ENCODE measurements at places on chromosomes 6 and 20.
A peak's percentile ranks its signal among the peaks of the same experiment; 100 is the strongest.

GRCh38 chr6:45722876-45723275 lies 292.8 kb downstream of the CLIC5 start:
- no peak for DNase-seq

DNA sequence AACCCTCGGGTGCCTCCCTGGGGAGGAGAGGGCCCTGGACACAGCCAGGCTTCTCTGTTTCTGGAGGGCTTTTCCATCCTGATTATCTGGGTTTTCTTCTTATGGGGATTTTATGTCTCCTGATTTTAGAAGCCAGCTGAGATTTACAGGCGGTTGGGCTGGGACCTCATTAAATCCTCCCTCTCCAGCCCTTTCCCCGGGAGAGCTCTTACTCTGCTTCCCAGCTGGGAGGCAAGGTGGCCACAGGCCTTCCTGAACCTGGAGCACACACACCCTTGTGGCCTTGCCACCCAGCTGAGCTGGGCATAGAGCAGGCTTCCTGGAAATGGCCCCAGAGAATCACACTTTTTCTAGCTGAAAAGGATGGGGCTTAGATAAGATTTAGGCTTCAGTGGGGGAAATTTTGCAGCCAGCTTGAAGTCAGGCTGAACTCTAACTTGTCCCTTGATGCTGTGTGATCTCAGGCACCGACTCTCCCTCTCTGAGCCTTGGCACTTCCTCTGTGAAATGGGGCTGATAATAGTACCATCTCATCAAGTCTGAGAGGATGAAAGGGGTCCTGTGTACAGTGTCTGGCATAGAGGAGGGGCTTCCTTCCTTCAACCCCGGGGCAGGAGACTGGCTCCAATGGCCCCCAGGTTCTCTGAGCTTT lies 16.6 kb downstream of the VSTM2L start:
- no peak for DNase-seq

GRCh38 chr6:146212781-146213180 lies 183.9 kb downstream of the GRM1 start:
- no peak for DNase-seq

DNA sequence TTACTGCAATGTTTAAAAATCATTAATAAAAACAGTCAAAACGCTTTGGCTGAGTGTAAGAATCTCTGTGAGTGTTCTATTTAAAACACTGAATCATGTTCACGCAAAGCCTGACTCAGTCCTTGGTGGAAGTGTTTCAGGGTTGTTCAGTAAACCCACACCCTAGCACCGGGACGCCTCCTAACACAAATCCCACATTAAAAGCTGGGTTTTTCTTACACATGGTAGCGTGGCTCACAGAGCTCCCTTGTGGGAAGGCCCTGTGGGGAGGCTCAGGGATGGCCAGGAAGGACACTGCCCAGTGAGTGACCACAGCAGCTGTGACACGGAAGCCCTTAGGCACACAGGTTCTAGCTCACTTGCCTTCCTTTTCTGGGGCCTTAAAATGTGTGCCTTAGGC lies 80.2 kb downstream of the GMPR start:
- no peak for DNase-seq

- no peak for DNase-seq
Observed at GRCh38 chr6:125212377-125212776, 58.8 kb downstream of the TPD52L1 start.

GRCh38 chr6:127117979-127118297 lies 533 bp upstream of the RSPO3 start:
- no peak for DNase-seq

DNA sequence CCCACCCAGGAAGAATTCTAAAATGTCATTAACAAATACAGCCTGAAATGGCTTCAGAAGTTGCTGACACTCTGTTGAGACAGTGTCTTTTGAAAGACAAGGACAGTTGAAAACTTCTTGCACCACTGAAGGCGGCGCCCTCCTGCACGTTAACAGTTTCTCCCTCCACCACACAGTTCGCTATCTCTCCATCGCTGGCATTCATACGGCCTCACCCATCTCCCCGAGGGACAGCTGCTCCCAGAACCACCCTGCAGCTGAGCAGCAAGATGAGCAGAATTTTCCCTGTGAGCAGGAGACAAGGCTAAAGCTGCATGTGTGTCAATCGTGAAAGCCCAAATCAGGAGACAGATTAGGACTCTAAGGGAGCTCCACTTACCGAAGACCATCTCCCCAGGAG lies 113.3 kb downstream of the LY86 start:
- no peak for DNase-seq

DNA sequence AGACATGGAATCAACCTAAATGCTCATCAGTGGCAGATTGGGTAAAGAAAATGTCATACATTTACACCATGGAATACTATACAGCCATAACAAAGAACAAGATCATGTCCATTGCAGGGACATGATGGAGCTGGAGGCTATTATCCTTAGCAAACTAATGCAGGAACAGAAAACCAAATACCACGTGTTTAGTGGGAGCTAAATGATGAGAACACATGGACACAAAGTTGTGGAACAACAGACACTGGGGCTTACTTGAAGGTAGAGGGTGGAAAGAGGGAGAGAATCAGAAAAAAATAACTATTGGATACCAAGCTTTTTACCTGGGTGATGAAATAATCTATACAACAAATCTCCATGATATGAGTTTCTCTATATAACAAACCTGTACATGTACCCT lies 701.3 kb downstream of the TBC1D32 start:
- DNase-seq: no peak

DNA sequence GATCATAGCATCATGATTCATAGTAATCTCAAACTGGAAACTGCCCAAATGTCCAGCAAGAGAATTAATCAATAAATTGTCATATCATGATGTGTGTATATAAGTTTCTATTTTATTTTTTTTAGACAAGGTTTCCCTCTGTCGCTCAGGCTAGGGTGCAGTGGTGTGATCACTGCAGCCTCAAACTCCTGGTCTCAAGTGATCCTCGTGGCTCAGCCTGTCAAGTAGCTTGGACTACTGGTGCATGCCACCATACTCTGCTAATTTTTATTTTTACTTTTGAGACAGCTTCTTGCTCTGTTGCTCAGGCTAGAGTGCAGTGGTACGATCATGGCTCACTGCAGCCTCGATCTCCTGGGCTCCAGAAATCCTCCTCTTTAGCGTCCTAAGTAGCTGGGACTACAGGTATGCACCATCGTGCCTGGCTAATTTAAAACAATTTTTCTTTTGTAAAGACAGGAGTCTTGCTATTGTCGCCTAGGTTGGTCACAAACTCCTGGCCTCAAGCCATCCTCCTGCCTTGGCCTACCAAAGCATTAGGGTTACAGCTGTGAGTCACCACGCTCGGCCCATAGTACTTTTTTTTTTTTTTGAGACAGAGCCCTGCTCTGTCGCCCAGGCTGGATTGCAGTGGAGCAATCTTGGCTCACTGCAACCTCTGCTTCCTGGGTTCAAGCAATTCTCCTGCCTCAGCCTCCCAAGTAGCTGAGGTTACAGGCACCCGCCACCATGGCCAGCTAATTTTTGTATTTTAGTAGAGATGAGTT lies 8.7 kb upstream of the ATRN start:
- DNase-seq: no peak

DNA sequence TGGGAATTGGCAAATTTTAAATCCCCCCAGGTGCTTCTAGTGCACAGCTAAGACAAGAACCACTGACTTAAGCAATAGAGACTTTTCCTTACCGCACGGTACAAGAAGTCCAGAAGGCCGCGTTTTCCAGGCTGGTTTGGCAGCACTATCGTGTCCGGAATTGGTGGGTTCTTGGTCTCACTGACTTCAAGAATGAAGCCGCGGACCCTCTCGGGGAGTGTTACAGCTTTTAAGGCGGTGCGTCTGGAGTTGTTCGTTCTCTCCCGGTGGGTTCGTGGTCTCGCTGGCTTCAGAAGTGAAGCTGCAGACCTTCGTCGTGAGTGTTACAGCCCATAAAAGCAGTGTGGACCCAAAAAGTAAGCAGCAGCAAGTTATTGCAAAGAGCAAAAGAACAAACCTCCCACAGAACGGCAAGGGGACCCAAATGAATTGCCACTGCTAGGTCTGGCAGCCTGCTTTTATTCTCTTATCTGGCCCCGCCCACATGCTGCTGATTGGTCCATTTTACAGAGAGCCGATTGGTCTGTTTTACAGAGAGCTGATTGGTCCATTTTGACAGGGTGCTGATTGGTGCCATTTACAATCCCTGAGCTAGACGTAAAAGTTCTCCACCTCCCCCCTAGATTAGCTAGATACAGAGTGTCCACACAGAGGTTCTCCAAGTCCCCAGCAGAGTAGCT lies 264.5 kb downstream of the PREX1 start:
- DNase-seq: no peak

DNA sequence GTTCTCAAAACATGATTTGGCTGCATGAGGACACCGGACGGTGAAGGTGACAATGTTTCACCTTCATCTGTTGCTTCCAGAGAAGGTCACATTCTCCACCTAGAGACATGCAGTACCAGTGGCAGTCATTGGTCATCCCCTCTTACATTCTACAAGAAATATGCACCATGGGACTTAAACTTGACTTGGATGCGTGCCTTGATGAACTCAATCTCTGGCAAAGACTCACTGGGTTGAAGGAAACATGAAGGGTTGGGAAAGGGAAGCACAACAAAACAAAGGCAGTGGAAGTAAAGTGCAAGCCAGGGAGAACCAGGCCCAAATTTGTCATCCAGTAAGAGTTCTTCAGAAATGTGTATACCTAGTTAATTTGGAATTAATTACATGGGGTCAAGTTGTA lies 39.4 kb upstream of the ARMH2 start:
- DNase-seq: no peak

DNA sequence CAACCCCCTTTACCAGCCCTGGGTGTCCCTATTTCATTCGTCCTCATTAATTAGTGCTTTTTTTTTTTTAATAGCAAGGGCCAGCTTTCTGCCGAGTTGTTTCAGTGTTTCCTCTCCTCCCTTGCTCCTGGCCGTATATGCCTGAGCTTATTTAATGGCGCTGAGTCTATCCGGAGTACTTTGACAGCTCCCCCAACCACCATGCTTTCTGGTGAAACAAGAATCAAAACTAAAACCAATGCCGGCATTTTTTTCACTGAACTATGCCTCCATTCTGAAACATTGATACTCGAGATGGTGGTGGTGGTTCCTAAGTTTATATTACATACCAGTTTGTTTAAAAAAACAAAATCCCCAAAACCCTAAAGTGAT lies 1.2 kb downstream of the DCBLD1 start:
- peak; percentile 32 for DNase-seq

DNA sequence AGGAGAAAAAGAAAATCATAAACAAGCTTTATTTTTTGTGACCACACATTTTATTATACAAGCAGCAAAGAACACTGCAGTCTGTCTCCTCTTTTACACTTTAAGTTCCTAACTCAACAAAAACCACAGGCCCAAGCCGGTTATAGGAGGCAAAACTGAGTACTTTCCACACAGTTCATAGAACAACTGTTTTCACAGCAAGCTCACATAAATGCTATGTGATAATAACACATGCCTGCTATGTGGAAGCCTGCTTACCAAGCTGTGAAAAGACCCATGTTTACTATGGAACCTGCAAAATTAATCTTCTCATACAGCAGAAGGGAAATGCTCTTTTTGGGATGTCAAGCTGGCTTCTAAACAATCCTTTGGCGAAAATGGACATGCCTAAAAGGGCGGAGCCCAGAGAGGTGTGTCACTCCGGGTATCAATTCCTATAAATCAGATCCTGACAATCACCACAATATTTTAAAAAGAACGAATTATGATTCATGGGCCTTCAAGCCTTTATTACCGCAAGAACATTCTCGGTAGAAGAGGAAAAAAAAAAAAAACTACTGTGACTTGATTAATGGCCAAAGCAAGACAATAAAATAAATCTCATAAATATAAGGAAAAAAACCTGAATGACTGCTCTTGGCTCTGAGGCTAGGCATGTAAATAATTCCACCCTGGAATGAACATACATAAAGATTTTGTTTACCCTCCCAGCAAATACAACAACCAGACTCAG lies 2.6 kb downstream of the TRERF1 start:
- no peak for DNase-seq

DNA sequence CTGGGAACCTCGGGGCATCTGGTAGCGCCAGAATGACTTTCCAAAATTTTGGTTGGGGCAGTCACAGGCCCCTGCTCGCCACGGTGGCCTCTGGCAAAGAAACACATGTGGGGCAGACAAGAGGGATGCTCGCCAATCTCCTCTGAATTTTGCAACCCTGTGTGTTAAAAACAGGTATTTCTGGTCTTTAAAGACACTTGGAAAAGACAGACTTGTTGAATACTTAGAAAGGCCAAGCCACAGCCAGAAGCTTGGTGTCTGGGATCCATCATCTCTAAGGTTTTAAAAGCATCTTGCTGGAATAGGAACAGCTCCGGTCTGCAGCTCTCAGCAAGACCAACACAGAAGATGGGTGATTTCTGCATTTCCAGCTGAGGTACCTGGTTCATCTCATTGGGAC lies 31.2 kb downstream of the HLA-E start:
- DNase-seq: no peak

DNA sequence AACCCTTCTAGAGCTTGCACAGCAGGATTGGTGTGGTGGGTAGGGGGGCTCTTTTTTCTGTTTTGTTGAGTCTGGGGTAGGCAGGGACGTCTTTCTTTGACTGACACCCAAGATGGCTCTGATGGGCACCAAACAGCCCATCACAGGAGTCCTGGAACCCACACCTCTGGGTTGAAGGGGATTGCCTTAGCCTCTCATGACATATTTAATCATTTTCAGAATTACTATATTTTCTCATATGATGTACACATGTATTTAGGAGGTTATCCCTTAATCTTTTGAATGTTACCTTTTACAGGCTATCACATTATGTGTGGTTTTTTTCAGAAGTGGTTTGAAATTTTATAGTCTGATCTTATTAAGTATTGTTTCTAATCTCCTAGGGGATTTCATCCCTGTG lies 64.6 kb downstream of the RPP40 start:
- DNase-seq: no peak

DNA sequence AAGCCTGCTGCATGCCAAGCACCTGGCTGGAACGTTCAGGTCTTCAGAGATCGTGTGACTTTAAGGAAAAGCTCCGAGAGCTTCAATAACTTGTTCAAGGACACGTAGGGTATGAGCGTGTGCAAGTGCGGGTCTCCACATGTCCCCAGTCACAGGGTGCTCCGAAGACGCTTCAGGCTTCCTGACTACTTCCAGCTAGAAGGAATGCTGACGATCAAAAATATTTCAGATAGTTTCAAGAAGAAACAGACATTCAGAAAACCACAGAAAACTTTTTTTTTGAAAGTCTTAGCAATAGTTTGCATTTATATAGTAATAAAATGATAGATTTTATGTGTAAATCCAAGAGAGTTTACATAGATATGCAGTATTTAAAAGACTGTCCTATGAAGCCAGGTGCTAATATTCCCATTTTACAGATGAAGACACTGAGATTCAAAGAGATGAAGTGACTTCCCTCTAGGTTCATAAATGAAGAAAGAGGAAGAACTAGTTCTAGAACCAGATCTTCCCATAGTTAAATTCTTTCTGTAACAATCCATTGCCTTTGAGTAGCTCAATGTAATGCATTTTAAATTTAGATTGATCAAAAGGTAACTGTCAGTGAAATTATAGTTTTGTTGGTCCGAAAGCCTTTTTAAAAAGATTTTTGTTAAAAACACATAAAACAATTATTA lies 247.6 kb downstream of the MYLK4 start:
- no peak for DNase-seq

DNA sequence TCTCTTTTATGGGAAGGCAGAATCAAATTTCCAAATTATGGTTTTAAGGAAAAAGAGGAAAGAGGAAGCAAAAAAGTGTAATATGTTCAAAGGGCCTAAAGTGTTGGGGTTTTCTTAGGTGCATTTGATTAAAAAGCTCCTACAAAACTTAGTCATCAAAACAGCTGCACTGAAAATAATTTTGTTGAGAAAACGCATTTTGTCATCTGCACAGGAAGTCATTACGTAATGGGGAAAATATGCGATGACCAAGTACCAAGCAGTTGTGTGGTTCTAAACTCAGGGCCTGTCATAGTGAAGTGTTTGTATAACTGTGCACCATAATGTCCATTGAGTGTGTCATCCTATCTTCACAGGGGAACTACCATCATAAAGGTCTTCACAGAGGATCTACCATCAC lies 15.6 kb downstream of the HAO1 start:
- no peak for DNase-seq

Data from NCI-H1105 (cell line).